Fibroblast of pulmonary artery (primary cell): ENCODE measurements at places on chromosomes 2 and 18.
A peak's percentile ranks its signal among the peaks of the same experiment; 100 is the strongest.

DNA sequence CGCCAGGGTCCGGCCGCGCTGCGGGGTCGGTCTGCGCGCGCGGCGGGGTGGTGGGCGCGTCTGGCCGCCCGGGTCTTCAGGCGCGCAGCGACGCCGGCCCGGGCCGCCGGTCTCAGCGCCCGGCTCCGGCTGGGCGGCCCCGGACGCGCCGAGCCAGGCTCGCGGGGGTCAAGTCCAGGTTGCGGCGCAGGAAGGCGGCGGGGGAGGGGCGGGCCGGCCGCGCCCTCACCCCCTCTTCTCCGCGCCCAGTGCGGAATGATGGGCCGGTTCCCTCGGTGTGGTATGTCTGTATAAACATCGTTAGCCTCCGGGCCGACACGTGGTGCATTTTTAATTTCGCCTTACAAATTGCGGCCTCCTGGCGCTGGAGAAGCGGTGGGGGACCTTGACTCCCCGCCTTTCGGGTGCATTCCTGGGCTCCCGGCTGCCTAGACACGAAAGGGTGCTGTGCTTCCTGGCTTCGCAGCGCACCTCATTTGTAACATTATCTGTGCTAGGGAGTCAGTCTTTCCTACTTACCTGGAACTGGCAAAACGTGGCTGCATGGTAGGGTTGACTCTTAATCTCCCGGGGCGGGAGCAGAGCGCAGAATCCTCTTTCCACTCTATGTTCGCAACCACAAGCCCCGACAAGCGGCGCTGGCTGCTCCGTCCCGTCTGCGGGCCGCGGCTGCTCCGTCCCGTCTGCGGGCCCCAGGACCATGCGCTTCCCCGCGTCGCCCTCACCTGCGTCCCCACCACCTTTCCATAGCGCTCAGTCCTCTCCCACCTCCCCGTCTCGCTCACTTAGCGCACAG is 69.0 kb downstream of the CTAGE1 start:
- DNase-seq: peak; percentile 74

DNA sequence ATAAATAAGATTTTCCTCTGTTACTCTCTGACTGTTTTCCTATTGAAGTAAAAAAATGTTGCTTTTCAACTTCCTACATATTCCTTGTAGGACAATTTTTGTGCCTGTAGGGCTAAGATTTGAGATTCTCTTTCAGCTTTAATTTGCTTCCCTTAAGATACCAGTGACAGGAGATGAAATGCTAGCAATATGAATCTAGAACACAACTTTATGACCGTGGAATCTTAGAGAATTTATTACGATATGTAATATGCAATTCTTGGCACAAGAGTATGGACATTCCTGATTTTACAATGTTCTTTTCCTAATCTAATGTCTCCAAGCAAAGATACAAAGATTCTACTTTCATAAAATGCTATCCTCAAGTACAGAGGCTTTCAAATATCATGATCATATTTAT is 180.9 kb downstream of the KCNE4 start:
- DNase-seq: no peak

DNA sequence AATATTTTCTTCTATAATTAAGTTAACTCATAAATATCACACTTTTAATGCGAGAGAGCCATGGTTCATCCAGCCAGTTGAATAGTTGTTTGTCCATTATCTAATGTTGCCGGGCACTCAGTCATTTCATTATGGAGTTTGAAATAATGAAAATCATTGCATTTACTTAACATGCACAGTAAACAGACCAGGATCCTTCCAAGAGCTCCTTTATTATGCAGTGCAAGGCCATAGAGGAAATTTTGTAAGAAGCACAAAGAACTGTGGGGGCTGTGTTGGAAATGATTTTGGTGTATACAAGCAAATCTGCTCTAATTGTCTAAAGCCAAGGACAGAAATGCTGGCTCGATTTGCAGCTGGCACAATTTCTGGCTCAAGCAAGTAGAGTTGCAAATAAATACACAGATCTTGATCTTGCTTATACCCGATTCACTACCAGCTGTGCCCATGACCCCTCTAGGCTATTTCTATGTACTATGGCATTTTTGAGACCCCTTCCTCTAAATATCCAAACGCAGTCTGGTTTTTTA is 400.3 kb upstream of the HNRNPA3 start:
- no peak for DNase-seq

DNA sequence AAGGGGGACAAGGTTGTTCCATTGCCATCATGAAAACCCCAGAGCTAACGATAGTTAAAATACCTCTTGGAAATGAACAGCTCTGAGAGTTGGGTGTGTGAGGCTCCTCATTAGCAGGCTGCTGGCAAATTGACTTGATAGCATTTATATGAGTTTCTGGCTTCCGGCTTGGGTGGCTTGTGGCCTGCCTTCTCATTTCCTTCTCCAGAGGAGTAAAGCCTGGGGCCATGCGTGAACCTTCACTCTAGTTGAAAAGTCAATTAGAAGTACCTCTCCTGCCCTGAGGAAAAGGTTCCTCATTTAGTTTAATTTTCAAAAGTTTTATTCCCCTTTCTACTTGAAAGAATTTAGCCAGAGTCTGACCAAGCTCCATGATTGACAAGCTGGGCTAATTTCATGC is 67.1 kb downstream of the MGAT5 start:
- DNase-seq: no peak

DNA sequence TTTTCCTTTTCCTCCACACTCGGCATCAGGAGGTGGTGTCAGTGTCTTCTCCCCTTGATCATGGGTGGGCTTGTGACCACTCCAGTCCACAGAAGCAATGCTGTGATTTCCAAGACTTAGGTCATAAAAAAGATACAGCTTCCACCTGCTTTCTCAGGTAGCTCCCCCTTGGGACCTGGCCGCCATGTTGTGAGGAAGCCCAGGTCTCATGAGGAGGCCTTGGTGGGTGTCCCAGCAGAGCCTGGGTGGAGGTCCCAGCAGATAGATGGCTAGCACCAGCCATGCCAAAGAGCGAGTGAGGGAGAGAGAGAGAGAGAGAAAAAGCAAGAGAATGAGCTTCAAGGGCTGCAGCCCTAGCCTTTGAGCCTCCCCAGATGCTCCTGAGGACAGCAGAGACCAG is 16.0 kb downstream of the SLC66A2 start:
- DNase-seq: no peak
